ENCODE measurements at places on chromosomes 12 and 14.

DNA sequence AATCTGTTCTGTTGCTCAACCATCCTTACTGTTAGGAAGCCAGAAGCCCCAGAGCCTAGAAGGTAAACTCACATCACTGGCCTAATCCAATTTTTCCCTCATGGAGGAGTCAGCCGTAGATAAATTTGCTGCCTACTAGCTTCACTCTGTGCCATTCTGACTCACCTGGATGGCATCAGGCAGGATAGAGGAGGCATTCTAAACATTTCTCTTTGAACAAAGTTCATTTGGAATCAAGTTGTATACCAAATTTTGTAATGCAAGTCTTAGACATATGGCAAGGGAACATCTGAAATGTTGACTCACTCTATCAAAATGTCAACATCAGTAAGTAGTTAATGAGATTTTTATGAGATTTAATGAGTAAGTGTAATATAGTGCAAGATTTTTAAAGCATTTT, 13.6 kb upstream of the TBC1D30 start:
- DNase-seq = no peak

DNA sequence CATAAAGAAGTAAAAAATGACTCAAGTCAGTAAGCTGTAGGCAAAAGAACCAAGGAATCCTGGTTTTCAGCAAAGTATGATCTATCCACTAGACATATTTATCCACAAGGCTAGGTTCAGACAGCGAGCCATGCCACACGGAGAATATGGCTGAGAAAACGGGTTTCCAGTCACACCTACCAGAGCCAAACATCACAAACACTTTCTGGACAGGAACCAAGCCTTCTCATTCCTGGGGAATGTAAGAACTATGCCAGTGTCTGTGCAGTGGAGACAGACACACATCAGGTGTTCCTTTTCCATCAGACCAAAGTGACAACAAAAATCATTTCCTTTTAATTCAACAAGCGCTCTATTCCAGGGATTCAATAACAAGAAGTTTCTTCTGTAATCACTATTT, 41.1 kb downstream of the AREL1 start:
- DNase-seq = no peak

GRCh38 chr14:99806836-99807235, 13.6 kb downstream of the EML1 start:
- DNase-seq = no peak

DNA sequence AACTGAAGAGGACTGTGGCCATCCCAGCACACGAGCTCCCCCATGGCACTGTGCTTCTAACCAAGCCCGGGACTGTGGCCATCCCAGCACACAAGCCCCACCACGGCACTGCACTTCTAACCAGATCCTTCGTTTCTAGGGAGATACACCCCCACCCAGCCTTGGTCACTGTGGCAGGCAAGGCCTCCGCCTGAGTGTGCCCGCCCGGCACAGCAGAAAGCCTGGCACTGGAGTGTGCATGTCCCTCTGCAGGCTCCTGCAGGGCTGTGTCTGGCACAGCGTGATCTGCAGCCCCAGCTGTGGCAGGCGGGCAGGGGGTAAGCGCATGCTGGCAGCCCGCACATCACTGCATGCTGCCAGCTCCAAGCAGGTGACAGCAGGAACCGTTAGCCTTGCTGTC, 49.8 kb downstream of the CCDC85C start:
- DNase-seq = no peak

GRCh38 chr12:66269757-66270383, 32.4 kb upstream of the HELB start:
- no peak for DNase-seq

DNA sequence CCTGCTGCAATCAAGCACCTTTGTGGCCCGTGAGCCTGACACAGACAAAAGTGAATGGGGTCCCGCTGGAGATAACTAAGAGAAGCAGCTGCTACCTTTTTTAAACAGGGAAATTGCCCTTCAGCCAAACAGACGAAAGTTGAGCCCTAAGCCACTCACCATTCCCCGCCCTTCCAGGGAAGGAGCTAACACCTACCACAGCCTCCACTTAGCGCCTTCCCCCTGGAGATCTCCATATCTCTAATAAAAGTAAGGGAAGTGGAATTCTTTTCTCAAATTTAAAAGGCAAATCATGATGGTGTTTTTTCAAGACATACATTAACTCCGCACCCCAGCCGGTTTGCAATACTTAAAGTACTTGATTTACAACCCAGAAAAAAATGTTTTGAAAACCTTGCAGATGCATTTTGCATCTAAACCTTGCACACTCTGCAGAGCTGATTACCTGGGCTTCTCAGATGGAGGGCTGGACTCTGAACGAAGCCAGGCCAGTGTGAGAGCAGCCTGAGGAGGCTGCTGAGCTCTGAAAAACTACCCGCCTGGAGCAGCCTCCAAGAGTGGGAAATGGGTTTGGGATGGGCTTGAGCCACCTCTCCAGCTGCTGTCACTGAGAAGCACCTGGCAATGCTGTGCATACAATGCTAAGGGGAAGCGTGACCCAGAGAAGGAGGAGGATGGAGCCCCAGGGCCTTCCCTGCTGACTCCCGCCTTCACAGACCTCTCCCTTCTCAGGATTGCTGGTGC, 10.0 kb downstream of the NUAK1 start:
- DNase-seq = no peak

GRCh38 chr12:2284857-2285256, 232.1 kb downstream of the CACNA1C start:
- no peak for DNase-seq

GRCh38 chr12:105659355-105660075, 329.0 kb downstream of the C12orf75 start:
- DNase-seq = no peak

DNA sequence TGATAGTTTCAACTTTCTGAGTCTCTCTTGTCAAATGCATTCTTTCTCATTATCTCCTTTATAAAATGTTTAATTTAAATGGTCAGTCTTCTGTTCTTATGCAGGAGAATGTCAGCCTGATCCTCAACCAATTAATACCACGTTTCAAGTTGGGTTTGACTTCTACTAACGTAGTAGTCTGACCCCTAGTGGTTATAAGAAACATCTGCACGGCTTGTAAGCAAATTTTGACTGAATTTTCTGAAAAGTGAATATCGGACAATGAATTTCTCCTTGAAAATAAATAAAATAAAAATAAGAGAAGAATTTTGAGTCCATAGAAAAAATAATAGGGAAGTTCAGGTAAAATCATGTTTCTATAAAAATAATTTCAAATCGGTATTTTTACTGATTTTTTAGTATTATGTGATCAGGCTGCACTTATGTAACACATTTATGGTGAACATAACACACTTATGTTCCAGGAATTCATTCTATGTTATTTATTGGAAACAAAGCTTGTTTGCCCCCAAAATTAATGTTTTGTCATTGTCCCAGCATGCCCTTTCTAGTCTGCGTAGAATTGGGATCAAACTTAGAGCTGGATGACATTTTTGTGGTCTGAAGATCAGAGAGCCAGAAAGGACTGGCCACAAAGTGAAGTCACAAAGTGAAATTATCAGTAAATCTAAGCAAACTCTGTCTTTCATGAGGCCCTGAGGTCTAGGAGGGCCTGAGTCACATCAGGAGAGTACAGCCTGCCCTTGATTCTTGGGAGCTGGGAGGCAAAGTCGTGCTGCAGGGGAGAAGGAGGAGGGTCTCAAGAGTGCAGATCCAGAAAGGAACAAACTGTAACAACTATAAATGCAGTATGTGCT, 101.2 kb upstream of the STXBP6 start:
- no peak for DNase-seq

GRCh38 chr14:97095269-97095668, 298.1 kb downstream of the VRK1 start:
- DNase-seq = no peak

DNA sequence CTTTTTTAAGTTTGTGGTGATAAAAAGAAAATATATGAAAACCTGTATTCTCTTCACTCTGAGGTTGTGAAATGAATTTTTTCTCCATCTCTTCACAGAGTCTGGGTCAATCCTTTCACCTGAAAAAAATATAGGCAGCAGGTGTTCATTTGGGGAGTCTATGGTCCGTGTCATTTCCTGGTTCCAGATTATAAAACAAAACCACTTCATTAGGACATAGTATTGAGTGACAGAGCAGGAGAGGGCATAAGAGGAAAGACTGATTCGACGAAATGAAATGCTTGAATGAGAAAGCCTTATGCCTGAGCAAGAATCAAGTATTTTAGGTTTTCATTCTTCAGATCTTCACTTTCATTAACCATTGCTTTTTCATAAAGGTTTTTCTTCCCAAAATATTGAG, 51.8 kb upstream of the NUAK1 start:
- DNase-seq = no peak

- no peak for DNase-seq
Measured at GRCh38 chr14:49508124-49508523, 78.1 kb downstream of the RPS29 start.

GRCh38 chr14:72464226-72464625, 429.7 kb downstream of the DPF3 start:
- no peak for DNase-seq

DNA sequence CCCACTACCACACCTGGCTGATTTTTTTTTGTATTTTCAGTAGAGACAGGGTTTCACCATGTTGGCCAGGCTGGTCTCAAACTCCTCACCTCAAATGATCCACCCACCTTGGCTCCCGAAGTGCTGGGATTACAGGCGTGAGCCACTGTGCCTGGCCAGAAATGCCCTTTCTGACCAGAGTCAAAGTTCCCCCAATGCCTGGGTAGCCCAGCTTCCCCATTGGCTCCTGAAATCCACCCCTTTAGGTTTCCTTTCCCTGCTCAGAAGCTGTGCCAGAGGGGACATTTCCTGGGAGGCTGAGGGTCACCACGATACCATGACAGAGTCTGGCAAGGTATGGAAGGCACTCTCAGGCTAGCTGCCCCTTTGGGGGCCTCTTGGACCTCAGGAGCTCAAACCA, 3.5 kb downstream of the GSTZ1 start:
- DNase-seq = no peak

GRCh38 chr12:93812626-93813025, 135.5 kb downstream of the CRADD start:
- no peak for DNase-seq

- no peak for DNase-seq
Measured at GRCh38 chr12:120485961-120486881, 9.7 kb upstream of the DYNLL1 start.
